Transverse colon (tissue), 4 donors: ENCODE measurements at places on chromosomes 16 and 17. TPM values are rescaled to one million over a fixed set of nuclear protein-coding genes. Genes with fewer than 3 reads are reported as not detected.

GRCh38 chr17:77737442-77738265 is 220.8 kb upstream of the TNRC6C start:
- no peak overlapping the region for H3K4me3 ChIP-seq
- no peak overlapping the region for H3K27ac ChIP-seq
- DNase-seq: no peak
- H3K36me3 ChIP-seq: no peaks in the 10 kb centered on the region
- peaks cover 10% of the 10 kb centered on the region for H3K4me1 ChIP-seq

DNA sequence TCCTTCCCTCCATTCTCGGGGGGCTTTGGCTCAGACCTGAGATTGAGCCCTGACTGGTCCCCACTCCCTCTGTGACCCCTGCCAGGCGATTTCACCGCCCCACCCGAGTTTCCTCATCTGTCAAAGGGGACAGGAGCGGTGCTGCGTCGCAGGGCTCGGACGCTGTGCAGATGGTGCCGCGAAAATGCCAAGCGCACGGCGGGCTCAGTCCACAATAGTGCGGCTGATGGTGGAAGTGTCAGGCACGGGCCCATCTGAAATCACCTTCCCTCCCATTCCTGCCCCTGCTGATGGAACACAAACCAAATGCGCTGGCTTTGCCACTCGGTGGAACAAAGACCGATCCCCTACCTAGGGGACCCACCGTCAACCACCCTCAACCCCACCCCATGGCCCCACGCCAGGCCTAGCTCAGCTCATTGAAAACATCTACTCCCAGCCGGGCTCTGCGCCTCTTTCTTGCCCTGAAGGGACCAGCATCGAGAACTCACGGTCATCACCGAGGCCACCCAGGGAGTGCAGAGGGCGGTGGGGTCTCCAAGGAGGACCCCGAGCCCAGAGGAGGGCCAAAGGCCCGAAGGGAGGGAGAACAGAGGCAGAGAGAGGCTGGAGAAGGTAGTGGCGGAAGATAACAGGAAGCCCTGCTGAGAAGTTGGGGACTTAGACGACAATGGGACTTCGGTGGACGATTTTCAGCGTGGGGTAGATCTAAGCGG is 1.4 kb downstream of the CARHSP1 start:
- H3K27ac ChIP-seq: peak overlapping the region; percentile 95
- peak; percentile 73 for DNase-seq
- H3K4me1 ChIP-seq: peaks cover 74% of the 10 kb centered on the region
- H3K36me3 ChIP-seq: no peaks in the 10 kb centered on the region
- H3K27me3 ChIP-seq: no peaks in the 10 kb centered on the region

GRCh38 chr17:79654960-79655382 is 44.1 kb upstream of the RBFOX3 start:
- no peaks in the 10 kb centered on the region for H3K4me1 ChIP-seq
- H3K27ac ChIP-seq: no peak overlapping the region
- H3K27me3 ChIP-seq: peaks cover 13% of the 10 kb centered on the region
- no peak overlapping the region for H3K4me3 ChIP-seq

DNA sequence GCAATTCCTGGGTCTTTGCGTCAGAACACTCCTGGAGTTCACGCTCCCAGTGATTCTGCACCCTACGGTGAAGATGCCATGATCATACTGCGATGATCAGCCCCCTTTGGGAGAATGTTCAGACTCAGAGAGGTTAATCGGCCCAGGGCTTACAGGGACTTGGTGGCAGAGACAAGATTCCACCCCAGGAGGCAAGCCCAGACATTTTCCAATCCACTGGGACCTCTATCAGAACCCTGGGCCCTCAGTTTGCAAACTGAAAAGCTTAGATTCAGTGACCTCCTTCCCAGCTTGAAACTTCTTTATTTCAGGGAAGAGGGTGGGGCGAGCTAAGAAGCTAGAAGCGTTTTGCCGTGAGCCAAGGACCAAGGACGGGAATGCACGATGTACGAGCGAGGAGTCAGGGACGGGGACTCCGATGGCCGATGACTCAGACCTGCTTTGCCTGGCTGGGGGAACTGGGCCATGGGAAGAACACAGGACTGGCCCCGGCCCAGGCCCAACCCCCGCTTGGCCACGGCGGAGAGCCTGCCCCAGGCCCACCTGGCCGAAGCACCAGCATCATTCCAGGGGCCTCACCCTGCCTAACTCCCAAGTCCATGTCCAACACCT is 34.7 kb downstream of the SOCS3 start:
- H3K4me3 ChIP-seq: no peak overlapping the region

DNA sequence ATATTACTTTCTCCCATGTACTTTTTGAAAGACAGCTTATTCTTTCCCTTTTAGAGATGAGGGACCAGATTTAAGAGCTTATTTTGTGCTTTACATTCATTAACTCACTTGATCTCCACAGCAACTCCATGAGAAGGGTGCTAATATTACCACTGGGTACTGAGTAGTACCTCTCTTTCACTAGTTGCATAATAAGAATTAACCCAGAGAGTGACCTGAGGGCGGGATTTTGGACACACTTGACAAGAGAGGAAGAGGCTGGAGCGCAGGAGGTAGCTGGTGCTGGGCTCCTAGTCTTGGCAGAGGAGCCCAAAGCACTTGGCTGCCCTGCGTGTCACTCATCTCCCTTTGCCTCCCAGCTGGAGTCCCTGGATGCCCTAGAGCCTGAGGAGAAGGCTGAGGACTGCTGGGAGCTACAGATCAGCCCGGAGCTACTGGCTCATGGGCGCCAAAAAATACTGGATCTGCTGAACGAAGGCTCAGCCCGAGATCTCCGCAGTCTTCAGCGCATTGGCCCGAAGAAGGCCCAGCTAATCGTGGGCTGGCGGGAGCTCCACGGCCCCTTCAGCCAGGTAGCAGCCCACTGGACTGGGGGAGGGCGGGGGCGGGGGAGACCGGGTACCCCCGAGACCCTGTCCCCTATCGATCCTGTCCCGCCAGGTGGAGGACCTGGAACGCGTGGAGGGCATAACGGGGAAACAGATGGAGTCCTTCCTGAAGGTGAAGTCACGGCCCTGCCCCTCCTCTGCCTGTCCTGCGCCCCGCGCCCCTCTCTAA is 1.7 kb upstream of the MAZ start:
- no peaks in the 10 kb centered on the region for H3K27me3 ChIP-seq
- peak overlapping the region; percentile 54 for H3K4me3 ChIP-seq
- H3K27ac ChIP-seq: peak overlapping the region; percentile 95
- H3K36me3 ChIP-seq: no peaks in the 10 kb centered on the region
- peaks cover 37% of the 10 kb centered on the region for H3K4me1 ChIP-seq

DNA sequence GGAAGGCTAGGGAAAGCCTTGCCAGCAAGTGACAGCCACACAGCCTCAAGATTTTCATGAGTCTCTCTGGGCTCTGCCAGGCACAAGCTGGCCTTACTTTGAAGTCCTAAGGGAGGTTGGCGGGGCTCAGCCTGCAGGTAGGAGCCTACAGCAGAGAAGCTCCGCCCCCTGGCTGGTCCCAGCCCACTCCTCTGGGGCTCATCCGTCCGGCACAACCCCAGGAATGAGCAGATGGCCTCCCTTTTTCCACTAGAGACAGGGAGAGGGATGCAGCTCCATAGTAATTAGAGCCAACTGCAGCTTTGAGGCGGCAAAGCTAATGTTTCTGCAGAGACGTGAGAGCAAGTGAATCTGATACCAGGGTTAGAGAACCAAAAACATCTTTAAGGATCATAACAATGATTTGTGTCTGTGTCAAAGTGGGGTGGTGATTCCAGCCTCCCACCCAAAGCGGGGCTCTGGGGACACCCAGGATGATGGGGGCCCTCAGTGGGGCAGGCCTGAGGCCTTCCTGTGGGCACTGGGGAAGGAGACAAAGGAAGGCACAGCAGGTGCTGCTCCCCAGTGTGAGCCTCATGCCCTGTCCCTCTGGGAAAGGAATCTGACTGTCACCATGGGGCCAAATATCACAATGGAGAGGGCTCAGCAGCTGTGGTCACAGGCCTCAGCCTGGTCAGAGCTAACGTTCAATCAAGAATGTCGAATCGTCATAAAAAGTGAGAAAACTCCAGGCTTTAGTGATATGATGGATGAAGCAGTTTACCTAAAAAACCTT is 61.5 kb downstream of the RBFOX3 start:
- no peaks in the 10 kb centered on the region for H3K4me1 ChIP-seq
- no peaks in the 10 kb centered on the region for H3K36me3 ChIP-seq
- H3K27me3 ChIP-seq: peaks cover under 1% of the 10 kb centered on the region
- no peak overlapping the region for H3K4me3 ChIP-seq

GRCh38 chr16:68296693-68297092 is 14.1 kb downstream of the SLC7A6OS start:
- H3K36me3 ChIP-seq: peaks cover 4% of the 10 kb centered on the region
- H3K27ac ChIP-seq: no peak overlapping the region
- no peak overlapping the region for H3K4me3 ChIP-seq
- no peak for DNase-seq
- no peaks in the 10 kb centered on the region for H3K27me3 ChIP-seq

DNA sequence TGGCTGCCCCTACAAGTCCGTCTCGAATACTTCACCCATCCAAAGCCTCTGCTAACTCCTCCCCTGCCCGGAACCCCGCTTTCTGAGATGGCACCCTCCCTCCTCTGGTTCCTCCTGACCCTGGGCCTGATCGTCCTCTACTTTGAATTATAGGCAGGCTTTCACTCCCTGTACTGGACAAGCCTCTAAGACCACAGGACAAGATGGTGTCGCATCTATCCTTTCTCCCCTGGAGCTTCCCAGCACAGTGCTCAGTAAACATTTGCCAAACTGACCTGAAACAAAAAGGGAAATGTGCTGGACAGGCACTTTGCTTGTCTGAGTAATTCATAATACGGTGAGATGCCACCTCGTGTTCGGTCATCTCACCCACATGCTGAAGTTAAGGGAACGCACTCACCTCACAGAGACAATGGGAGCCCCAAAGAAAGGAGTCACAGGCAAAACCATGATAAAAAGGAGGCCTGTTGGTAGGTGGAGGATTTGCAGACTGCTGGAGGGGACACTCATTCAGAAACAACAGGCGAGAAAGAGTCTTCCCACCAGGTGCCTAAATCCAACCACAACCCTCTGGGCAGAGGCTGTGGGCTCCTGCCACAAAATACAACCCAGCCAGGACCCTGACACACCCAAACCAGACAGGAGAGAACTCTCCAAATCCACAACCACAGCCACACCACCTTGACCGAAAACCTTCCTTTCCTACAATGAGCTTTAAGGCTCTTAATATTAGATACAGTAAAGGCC is 28.2 kb downstream of the SNN start:
- H3K27ac ChIP-seq: no peak overlapping the region
- DNase-seq: no peak
- no peaks in the 10 kb centered on the region for H3K36me3 ChIP-seq
- no peak overlapping the region for H3K4me3 ChIP-seq
- H3K27me3 ChIP-seq: no peaks in the 10 kb centered on the region

GRCh38 chr16:14249291-14250032 is 178.3 kb downstream of the MRTFB start:
- no peak overlapping the region for H3K27ac ChIP-seq
- DNase-seq: peak; percentile 35
- H3K27me3 ChIP-seq: no peaks in the 10 kb centered on the region
- no peak overlapping the region for H3K4me3 ChIP-seq
- H3K4me1 ChIP-seq: no peaks in the 10 kb centered on the region

DNA sequence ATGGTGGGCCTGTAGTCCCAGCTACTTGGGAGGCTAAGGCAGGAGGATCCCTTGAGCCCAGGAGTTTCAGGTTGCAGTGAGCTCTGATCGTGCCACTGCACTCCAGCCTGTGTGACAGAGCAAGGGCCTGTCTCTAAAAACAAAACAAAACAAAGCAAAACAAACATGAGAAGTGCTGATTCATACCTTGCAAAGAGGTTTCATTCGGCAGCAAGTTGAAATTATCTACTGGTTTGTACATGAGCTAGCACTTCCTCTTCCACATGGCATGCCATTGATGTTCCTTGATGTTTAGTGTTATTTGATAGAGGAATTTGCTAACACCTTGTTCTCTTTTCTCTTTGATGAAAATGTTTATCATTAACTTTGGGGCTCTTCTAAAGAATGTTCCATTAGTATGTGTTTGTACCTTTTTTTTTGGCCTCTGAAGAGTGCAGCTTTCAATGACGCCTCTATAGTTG is 50.6 kb downstream of the SPECC1 start:
- no peaks in the 10 kb centered on the region for H3K36me3 ChIP-seq
- no peak overlapping the region for H3K27ac ChIP-seq
- no peaks in the 10 kb centered on the region for H3K27me3 ChIP-seq
- H3K4me3 ChIP-seq: no peak overlapping the region

DNA sequence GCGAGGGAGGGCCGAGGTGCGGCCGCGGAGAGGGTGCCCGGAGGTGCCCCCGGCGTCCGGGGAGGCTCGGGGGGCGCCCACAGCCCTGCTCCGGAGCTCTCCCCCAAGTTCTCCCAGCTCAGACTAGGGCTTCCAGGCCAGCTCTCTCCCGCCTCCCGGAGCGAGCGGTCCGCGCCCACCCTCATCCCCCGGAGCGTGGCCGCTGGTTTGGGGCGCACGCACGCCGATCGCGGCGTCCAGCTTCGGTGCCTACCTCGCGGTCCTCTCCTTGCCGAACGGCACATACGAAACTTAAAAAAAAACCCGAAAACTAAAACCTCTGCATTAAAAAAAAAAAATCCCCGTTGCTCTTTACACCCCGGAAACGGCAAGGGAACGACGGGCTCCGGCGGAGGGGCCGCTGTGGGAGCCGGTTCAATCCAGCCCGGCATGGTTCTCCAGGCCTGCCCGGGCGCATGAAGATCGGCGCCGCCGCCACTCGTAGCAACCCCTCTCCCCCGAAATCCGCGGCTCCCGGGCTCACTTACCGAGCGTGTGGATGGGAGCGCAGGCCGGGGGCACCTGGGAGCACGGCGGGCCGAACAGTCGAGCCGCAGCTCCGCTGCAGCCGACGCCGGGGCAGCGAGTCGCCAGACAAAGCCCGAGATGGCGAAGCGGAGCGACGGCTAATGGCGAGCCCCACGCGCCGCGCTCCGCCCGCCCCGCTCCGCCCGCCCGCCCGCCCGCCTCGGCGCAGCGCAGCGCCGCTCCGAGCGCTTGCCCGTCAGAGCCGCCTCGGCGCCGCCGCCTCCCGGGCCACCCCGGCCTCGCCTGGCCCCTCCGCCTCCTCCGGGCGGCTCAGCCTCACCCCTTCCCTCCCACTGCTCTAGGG is 973 bp upstream of the UBTF start:
- no peaks in the 10 kb centered on the region for H3K36me3 ChIP-seq

The SLC13A2 gene
- 95.0 TPM for total RNA-seq

The CA7 gene
- total RNA-seq: 107 TPM

The SSTR5 gene
- total RNA-seq: not detected

The KRT39 gene
- not detected for total RNA-seq
